ENCODE measurements at places on chromosomes 1 and 21.
A peak's percentile ranks its signal among the peaks of the same experiment; 100 is the strongest.

GRCh38 chr1:247435030-247435758 lies 19.2 kb downstream of the NLRP3 start:
- DNase-seq = no peak

- DNase-seq = peak; percentile 65
Measured at GRCh38 chr1:154755858-154756730, 114.0 kb downstream of the KCNN3 start.

GRCh38 chr1:64469116-64469976 lies 583 bp upstream of the CACHD1 start:
- DNase-seq = peak; percentile 7

DNA sequence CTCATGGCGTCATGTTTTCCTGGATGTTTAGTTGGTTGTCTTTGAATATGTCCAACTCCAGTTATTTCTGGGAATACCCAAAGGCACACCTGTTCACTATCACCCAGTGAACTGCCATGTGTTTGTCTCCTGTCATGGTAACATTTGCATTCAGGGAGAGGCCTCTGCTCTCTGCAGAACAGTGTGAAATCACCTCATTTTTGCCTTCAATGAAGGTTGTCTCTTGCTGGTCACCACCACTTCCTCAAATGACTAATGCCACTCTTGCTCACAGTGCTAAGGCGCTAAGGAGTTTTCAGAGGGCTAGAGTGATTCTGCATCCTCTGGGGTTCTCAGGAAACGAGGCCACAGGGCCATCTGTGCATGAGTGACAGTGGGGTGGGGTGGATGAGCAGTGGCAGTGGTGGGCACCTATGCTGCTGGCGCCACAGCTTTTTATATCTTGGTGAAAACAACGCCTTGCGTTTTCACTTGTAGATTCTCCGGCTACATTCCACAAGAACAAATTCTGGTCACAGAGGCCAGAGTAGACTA lies 60.0 kb upstream of the ATP5PO start:
- no peak for DNase-seq

DNA sequence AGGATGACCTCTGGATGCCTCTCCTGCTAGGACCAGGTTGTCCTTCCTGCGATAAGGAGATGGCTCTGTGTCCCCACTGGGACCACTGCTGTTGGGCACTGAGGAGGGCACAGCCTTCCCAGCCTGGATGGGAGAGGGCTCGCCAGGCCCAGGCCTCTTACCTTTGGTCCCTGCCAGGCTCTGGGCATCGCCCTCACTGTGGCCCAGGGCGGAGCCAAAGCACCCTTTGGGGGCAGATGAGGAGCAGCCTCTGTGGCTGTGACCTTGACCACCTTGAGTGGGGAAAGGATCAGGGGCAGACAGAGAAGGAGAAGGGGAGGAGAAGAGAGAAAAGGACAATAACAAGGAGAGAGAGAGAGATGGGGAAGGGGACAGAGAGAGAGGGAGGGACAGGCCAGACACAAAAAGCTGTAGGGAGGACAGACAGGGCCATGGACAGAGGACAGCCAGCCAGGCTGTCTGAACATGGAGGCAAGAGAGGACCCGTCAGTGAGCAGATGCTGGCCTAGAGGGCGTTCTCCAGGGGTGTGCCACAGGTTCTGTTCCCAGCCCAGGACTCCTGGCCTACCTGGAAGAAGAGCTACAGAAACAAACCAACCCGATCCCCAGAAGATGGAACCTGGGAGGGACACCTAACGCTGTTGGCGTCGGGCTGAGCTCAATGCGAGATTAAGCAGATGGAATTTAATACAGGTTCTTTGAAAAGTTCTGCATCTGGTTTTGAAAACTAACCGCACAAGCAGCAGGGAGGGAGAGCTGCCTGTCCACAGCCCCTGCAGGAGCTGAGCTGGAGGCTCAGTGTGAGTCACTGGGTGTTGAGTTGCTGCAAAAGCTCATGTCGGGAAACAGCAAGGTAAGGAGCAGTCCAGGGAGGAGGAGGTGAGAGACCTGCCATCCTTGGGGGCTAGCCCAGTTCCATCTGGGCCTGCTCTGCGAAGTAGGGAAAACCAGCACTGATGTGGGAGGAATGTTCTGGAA lies 262.1 kb downstream of the PTPRU start:
- no peak for DNase-seq

GRCh38 chr1:164774819-164775654 lies 216.1 kb downstream of the PBX1 start:
- DNase-seq = no peak

GRCh38 chr1:175443332-175443731 lies 250.8 kb upstream of the KIAA0040 start:
- no peak for DNase-seq

GRCh38 chr1:8457760-8458381 lies 140.0 kb downstream of the SLC45A1 start:
- DNase-seq = no peak

- DNase-seq = no peak
Measured at GRCh38 chr1:210250665-210250997, 18.0 kb downstream of the SERTAD4 start.

GRCh38 chr21:34348890-34349519 lies 14.8 kb upstream of the KCNE2 start:
- no peak for DNase-seq

GRCh38 chr1:78122389-78122788 lies 76.6 kb downstream of the GIPC2 start:
- no peak for DNase-seq

- peak; percentile 36 for DNase-seq
Measured at GRCh38 chr1:26161415-26162219, 2.7 kb downstream of the FAM110D start.

Measured in A549 (cell line).